ENCODE measurements at places on chromosomes 3 and 15.
A peak's percentile ranks its signal among the peaks of the same experiment; 100 is the strongest.

DNA sequence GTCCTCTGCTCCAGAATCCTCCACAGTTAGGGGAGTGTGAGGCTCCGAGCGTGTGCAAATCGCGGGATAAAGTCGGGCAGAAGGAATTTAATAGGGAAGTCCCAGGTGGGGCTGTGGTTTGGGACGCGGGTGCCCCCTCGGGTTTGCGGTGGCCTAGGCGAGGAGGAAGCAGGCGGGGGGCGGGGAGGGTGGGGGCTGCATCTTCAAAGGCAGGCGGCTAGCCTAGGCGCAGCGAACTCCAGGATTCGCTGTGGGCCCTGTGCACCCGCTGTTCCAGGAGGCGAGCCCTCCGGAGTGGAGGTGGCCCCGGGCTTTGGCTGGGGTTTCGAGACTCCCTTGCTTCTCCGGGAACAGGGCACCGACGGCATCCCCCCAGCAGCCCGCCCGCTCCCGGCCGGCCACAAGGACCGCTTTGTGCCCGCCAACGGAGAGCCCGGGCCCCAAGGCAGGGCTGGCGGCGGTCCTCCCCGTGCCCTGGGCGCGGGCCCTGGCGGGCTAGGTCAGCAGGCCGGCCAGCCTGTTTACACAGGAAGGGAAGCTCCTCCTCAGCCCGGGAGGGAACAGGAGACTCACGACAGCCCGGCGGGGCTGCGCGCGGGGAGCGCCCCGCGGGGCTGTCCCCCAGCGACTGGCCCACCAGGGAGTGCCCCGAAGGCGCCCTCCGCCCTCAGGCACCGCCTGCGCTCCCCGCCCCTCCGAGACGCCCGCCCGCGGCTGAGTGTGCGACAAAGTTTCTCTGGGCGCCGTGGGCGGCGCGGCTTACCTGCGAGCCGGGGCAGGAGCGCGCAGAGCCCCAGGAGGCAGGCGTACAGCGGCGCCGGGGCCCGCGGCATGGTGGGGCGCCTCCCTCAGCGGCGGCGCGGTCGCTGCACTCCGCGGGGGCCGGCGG lies 753 bp downstream of the ITGB5 start:
- peak; percentile 77 for DNase-seq

- DNase-seq = peak; percentile 42
Observed at GRCh38 chr3:157073810-157074209, 86.1 kb downstream of the CCNL1 start.

DNA sequence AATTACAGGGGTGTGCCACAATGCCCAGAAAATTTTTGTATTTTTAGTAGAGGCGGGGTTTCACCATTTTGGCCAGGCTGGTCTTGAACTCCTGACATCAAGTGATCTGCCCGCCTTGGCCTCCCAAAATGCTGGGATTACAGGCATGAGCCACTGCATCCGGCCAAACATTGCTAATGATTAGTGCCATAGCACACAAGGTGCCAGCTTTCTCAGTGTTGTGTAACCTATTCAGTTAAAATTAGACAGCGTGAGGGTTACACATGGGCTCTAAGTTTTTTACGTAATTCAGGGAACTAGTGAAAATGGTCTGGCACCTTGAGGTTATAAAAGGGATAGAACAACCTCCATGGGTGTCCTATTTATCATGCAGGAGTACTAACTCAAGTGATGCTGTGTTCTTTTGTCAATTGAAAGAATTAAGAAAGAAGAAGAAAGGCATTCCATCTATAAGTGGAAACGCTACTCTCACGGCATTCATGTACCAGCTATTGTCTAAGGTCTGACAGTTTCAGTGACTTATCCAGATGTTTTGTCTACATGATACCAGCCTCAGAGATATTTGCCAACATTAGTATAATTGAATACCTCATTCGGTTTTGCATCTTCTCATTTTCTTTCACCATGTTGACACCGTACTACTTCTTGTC lies 84.7 kb downstream of the EOMES start:
- DNase-seq = no peak

DNA sequence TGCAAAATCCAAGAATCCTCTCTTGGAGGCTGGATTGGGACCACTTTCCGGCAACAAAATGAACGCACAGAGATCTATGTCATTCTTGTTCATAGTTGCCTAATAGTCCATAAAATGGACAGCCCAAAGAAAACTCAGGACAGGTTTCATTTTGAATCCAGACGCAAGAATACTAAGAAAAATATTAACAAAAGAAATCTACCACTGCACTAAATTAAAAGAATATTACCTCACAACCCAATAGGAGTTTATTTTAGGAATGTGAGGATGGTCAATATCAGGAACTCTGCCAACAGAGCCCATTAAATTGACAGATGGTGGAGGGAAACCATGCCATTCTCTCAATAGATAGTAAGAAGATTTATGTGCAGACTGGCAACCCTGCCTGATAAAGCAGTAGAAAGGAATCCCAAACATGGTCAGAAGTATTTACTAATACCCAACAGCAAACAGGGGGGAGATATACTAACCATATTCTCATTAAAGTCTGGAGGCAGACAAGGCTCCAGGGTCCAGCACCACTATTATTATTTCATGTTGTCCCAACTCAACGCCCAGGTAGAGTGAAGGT lies 127.6 kb downstream of the SMAD6 start:
- no peak for DNase-seq

DNA sequence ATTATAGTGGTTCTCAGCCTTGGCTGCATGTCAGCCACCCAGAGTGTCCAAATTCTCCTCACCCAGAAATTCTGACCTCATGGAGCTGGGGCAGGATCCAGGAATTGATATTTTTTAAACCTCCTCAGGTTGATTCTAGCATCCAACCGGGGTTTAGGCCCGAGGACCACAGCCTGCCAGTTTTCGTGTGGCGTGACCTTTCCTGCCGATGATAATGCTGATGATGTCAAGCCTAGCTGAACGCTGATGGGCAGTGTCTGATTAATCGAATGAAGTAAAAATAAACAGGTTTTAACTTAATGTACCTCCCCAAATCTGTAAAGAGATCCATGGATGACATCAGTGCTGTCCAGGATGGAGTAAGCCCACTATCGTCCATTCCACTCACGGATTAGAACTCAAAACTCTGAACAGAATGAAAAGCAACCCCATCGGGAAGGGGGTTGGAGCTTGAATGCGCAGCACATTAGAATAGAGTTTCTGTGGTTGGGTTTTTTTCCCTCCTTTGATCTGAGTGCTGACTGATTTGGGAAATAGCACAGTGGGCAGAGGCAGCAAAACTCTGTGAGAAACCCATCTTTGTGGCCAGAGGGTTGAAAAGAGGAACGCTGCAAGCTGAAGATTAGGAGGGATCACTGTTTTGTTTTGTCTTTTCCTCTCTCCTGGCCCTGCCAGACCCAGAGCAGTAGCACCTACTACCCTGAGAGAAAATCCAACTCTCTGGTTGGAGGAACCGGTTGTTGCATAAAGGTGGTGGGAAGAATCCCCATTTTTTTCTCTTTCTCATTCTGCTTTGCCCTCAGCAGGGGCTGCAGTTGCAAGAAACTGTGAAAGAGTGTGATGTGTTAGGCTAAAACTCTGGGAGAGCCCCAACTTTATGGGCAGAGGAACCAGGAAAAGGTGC lies 153.9 kb downstream of the APBA2 start:
- no peak for DNase-seq

- DNase-seq = peak; percentile 23
Observed at GRCh38 chr15:49421991-49422390, 1.1 kb upstream of the FGF7 start.

DNA sequence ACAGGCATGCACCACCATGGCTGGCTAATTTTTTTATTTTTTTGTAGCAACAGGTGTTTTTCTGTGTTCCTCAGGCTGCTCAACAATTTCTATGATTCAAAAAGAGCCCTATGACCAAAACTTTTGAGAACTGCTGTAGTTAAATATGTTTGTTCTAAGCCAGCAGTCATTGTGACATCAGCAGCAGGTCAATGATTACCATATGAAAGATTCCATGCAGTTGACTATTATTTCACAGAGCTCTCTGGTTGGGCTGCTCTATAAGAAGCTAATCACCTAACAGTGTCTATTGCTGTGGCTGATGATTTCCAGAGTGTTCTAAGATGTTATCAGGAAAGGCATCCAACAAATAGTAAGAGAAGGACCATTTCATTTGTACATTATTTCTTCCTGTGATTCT lies at the start of gene CCDC54:
Gene CCDC54, plus strand, starts transcription at position 289 of the 400 bp plus-strand sequence. CDS start 149 bp downstream, outside the sequence.
- no peak for DNase-seq

DNA sequence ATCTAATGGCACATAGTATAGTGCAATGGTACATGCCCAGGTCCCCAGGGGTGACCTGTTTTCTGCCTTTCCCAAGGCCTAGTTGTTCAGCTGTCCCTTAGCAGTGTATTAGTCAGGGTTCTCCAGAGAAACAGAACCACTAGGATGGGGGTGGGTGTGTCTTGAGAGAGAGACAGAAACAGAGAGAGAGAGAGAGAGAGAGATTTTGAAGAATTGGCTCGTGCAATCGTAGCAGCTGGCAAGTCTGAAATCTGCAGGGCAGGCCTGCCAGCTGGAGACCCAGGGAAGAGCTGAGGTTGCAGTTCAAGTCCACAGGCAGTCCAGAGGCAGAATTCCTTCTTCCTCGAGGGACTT lies 90.6 kb upstream of the RNF7 start:
- no peak for DNase-seq

- no peak for DNase-seq
Observed at GRCh38 chr3:72151465-72152238, 366.7 kb upstream of the PROK2 start.

GRCh38 chr3:182364323-182364722 lies 429.0 kb upstream of the ATP11B start:
- DNase-seq = peak; percentile 9

GRCh38 chr15:41689834-41690233 lies 29.6 kb downstream of the MGA start:
- DNase-seq = no peak

GRCh38 chr3:72630327-72630968 lies 217.8 kb downstream of the SHQ1 start:
- DNase-seq = no peak

- no peak for DNase-seq
Observed at GRCh38 chr3:107796791-107797190, 274.0 kb downstream of the BBX start.

DNA sequence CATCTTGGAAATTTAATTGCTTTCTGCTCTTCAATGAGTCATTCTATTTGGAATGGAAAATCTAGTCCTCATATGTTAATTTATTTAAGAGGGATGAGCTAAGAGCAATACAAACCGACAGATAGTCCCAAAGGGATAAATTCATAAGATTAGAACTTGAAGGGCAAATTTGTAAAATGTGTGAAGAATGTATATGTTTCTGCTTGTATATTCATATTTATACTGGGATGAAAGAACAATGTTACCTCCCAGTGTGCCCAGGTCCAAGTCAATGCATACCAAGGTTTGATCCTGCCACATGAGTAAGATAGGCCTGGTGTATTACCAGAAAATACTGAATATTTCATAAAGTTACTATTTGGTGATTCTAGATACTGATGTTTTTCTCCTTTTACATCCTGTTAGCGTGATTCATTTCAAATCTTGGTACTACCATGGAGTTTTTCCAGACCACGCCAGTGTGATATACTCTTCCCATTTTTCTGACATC lies 255.6 kb upstream of the SEMA6D start:
- DNase-seq = no peak

GRCh38 chr3:61724801-61725200 lies 163.4 kb downstream of the PTPRG start:
- no peak for DNase-seq

DNA sequence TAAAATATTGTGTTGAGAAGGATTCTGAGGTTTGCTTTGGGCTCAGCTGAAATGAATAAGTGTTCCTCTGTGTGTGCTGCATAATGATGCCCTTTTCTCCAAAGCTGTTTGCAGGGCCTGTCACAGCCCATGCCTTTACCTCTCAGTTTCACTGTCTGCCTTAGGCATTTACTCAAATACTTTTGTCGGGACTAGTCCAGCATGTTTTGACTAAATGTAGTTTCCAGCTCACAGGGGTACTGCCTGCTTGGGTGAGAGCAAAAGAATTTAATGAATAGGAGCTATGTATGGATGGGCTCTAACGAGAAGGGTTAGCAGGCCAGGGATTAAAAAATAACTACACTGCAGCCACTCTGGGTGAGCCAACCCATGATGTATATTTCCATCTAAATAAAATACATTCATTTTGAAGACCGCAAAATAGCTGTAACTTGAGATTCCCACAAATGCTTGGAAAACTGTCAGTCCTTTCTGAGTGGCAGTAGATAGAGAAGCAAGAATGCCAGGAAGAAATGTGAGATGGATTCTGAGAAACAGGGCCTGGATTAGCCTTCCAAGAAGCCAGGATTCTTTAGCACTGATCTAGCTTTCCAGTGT lies 549.2 kb upstream of the TBL1XR1 start:
- DNase-seq = no peak

- DNase-seq = no peak
Observed at GRCh38 chr3:8709801-8710507, 23.6 kb upstream of the CAV3 start.

GRCh38 chr3:130846181-130846580 lies 47.7 kb upstream of the ATP2C1 start:
- DNase-seq = no peak

DNA sequence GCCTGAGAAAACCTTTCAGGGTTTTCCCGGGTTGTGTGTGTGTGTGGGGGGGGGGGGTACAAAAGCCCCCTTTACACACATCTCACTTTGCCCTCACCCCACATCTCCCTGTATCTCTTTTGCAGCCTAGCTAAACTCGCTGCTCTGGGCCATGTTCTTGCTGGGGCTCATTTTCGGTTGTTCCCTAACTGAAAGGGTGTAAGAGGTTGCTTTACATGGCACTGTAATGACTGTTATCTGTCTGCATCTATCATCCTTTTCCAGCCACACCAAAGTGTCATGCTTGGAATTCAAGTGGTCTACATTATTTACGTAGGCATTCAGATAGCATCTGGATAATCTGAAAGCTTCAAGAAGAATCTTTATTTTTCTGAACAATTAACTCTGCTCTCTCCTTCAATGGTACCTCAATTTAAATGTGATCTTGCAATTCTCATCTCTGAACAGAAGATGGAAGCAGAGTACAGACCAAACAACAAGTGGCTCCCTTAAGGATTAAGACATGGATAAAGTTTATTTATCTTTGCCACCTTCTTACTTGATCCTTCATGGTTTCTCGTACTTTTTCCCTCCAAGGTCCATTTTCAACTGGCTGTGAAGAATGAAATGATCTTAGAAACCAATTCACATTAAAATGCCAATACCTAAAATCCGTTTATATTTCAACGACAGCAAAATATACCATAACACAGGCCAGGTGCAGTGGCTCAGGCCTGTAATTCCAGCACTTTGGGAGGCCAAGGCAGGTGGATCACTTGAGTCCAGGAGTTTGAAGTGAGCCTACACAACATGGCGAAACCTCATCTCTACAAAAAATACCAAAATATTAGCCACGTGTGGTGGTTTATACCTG lies 34.9 kb downstream of the DCLK3 start:
- DNase-seq = peak; percentile 54

DNA sequence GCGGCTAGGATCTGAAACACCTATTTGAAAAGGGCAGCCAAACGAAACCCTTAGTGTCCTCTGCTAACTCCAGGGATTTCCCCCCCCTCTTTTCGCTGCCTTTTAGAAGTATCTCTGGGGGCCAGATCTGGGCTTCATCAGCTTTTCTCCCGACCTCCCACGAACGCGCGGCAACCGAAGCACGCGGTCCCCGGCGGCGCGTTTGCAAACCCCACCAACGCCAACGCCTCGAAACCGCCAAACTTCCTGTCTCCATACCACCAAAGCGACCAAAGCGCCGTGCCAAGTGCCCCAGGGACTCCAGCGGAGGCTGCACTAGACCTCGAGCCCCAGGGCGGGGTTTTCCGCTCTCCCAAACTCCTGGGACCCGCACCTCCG lies 155.8 kb upstream of the FRMD4B start:
- DNase-seq = peak; percentile 51

- DNase-seq = no peak
Observed at GRCh38 chr15:31261266-31262142, 65.1 kb upstream of the KLF13 start.

- no peak for DNase-seq
Observed at GRCh38 chr15:77057685-77058084, 13.2 kb downstream of the TSPAN3 start.
